ENCODE measurements at places on chromosomes 2 and 18.

DNA sequence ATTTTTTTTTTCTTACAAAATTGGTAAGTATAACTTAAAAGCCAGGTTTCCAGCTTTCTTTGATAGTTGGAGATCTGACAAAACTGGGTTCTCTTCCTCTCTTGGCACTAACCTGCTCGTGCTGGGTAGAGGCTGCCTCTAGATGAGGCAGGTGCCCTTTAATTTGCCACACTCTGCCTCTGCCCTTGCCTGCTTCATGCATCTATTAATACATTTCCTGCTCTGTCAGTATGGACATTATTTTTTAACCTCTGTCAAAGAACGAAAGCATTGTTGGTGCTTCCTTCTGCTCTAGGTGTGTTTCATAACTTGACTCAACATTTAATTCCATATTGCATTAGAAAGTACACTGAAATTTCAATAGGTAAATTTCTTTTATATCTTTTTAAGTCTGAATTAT is 490.7 kb upstream of the ZEB2 start:
- no peak for DNase-seq

- no peak for DNase-seq
Measured at GRCh38 chr2:69311024-69311416, 76.0 kb downstream of the GFPT1 start.

DNA sequence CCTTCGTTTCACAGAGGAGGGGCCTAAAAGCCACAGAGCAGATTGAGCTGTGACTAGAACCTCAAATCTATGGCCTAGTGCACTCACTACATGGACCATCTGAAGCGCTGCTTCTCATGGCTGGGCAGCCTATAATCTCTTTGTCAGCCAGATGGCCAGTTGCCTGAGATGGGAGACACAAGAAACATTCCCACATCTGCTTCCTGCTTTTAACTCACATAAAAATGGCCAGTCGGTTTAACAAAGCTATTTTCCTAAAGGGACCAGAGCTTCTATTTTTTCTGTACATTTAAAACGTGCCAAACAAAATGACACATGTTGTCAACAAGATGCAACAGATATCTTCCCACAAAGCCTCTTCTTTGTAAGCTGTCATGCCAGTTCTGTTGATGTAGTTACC is 173.8 kb downstream of the GFPT1 start:
- no peak for DNase-seq

- no peak for DNase-seq
Measured at GRCh38 chr2:37361216-37361815, 16.9 kb downstream of the QPCT start.

DNA sequence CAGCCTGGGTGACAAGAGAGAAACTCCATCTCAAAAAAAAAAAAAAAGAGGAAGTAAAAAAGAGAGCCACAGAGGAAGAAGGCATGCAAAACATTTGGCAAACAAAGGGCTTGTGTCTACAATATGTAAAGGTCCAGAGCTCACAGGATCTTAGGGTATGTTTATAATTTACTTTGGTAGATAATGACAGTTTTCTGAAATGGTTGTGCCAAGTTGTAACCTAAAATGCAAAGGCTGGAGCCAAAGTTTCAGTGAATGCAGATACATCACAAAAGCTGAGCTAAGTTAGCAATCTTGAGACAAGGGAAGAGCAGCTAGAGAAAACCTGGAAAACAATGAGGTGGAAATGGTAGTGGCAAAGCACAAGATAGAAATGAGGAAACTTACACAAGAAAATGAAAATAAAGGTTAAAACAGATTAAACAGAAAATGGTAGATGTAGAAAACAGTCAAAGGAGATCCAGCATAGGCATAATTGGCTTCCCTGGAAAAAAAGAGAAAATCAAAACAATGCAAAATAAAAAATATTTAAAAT is 77.5 kb upstream of the HK2 start:
- DNase-seq = no peak

- DNase-seq = no peak
Measured at GRCh38 chr2:53856272-53856671, 3.5 kb downstream of the GPR75 start.

DNA sequence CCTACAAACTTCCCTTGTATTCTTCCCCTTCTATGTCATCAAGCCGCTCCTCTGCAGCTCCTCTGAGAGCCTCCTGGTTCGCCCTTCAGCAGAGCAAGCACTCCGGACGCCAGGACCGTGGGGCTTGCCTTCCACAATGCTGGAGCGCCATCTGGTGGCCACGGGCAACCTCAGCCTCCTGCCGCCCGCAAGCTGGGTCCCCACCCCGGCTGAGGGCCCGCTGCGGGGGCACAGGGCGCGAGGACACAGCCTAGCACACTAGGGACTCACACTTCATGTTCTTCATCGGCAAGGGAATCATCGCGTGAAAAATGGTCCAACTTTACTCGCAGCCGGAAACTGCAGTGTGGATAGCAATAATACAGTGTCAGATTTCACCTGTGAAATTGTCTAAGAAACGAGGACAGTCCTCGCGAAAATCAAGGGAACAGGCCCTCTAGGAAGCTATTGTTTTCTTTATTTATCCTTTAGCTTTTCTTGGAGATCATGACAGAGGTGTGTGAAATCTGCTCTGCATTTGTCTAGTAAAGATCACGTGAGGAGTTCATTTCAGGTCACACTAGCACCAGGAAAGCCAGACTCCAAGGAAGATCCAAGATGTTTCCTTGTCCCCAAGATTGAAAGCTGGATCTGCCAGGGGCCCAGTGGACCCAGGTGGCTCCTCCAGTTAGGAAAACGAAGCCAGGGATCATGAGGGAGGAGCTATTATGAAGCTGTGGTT is 5.8 kb downstream of the PRLH start:
- DNase-seq = peak; percentile 67

GRCh38 chr2:46720592-46721185 is 194.9 kb downstream of the MCFD2 start:
- DNase-seq = no peak

GRCh38 chr2:27152796-27153464 is 4.1 kb downstream of the TCF23 start:
- DNase-seq = no peak

DNA sequence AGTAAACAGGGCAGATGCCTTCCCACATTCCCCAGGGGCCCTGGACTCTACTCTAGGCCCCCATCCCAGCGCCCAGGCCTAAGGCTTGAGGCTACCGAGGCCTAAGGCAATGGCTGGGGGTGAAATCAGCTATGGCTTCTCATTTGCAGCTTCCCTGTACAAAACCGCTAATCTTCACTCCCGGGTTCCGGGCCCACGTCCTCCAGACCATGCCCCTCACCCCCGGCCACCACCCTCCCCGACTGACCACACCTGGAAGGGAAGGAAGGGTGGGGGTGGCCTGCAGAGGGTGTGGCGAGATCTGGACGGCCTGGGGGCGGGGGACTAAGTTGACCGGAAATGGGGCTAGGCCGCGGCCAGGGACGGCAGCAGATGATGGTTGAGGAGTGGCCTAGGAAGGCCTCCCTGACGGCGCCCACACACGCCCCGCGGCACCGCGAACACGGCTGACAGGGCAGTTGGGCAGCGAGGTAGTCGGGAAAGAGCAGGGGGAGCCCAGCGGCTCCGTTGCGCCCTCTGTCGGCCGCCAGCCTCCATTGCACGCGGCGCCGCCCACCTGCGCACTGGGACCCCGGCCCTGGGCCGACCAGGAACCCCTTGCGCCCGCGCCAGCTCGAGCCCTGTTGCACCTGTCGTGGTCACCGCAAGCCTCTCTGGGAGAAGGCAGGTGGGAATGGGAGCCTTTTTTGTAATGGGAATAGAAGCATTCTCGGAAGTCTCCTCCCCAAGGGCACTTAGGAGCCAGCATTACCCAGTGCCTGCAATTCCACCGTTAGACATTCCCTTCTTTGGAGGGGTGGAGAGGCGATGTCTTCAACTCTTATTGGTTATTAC is 117.1 kb upstream of the STPG4 start:
- DNase-seq = peak; percentile 37

GRCh38 chr2:69300650-69301049 is 86.4 kb downstream of the GFPT1 start:
- no peak for DNase-seq

DNA sequence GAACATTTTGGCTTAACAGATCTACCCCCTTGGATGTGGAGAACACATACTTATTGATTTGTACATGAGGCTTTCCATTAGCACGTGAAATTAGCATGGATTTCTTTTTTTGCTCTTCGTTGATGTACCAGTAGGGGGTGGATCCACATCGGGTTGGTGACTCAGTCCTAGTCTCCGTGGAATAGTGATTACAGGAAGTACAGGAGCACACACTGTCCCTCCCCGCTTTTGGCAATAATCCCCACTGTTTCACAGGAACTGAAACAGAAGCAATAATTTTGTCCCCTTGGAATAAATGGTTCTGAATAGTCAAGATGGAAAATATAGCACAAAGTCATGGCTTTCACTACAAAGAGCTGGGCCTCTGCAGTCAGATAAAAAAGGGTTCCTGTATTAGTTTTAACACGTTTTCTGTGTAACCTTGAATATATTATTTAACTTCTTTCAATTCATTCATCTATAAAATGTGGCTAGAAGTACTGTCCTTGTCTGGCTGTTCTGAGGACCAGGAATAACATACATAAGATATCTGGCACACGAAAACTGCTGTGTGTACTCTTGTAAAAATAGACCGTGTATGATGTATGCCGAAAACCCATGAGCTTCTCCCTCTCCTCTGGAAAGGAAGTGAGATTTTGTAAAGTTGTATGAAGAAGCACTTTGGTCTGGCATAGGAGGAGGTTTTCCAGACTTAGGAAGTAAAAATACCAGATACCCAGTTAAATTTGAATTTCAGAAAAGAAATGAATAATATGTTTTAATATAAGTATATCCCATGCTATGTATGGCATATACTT is 229.2 kb downstream of the GALR1 start:
- no peak for DNase-seq

- DNase-seq = no peak
Measured at GRCh38 chr2:55239656-55240222, 7.3 kb downstream of the RPS27A start.
